ENCODE measurements at places on chromosomes 2 and 18.

DNA sequence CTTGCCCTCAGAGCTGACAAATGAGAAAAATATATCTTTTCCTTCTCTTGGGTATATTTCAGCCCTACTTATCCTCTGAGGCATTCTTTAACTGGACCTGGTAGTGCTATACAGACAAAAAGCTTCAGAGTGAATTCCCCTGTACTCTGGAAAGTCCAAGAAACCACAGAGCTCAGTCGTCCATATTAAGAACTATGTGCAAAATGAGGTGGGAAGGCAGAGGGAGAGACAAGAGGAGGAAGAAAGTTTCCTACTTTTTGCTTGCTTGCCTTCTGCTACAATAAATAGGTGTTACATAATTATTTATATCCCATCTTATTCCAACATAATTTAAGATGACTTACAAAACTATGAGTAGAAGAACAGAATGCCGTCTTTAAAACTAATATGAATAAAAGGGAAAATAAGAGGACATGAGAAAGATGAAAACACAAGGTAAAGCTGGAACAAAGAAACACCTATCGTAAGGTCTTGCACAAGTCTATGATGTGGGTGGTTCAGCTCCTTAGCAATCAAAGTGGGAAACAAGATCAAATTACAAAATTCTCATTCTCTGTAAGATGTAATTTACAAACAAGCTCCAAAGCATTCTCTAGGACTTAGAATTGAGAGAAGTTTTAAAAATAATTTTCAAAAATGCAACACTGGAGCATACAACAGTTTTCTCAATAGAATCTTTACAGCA is 97.9 kb downstream of the BAZ2B start:
- DNase-seq = no peak

DNA sequence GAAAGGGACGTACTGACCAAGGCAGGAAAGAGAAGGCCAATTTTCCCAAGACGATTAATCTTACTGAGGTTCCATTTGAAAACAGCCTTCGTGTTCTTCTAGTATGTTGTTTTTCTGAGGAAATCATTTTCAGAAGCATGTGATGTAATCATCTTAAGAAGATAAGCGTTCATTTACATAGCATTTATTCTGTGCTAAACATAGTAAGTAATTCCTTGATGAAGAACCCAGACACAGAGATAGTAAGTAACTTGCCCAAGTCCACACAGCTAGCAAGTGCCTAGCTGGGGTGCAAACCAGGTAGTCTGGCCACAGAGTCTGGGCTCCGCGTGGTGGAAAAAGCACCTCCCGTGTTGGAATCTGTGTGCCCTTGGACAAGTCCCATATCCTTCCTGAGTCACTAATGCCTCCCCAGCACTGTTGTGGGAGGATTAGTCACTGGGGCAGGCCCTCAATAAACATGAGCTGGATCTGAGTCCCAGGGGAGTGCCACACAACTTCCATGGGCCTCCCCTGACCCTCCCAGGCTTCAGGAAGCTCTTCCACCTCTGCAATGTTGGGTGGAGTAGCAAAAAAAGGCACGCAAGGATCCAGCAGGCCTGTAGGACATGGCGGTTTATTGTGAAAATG is 26.9 kb upstream of the ASAP2 start:
- DNase-seq = no peak

DNA sequence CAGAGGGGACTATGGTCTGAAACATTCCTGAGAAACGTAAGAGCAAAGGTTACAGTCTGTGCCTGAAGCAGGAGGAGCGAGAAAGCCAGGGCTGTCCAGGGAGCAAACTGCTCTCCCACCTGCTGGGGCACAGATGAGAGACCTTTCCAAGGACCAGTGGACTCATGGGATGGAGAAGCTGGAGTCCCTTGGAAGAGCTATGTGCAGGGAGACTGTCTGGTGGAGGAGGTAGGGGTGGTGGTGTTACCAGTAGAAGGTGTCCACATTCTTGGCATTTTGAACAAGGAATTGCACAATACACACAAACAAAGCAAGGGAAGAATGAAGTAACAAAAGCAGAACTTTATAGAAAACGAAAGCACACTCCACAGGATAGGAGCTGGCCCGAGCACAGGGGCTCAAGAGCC is 97.9 kb upstream of the CYRIA start:
- no peak for DNase-seq

DNA sequence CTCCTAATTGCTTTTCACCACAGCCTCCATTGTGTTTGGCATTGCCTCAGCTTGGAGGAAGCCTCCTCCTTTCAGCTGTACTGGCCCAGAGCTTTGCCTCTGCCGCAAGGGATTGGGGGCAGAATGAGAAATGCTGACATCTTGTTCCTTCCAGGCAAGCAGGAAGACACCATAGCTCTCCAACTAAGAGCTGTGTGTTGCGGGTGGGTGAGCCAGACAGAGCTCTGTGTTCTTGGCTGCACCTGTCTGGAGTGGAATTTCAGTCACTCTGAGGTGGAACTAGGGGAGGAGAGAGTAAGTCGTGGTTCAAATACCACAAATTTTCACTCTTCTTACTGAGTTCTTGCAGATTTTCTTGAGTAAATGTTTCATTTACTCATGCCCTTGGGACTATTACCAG is 36.6 kb upstream of the KCNF1 start:
- DNase-seq = no peak

DNA sequence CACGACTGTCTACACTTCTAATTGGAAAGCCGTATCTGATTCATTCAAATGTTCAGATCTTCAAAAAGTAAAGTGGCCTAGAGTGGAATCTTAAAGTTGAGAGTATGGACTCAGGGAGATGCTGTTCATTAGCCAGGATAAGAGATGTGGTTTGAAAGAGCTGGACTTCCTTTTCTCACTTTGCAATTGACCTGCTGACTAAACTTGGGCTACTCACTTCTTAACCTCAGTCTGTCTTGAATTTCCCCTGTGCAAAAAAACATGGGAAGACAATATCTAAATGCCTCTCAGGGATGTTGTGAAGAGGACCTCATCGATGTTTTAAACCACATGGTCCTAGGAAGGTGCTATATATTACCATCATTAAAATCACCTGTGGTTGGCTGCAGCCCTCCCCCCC is 64.1 kb downstream of the BCL2 start:
- peak; percentile 5 for DNase-seq

GRCh38 chr2:222907790-222908441 is 47.1 kb downstream of the ACSL3 start:
- DNase-seq = no peak

- DNase-seq = no peak
These were observed 62.9 kb downstream of the RPL31 start for GRCh38 chr2:101064868-101065549.

DNA sequence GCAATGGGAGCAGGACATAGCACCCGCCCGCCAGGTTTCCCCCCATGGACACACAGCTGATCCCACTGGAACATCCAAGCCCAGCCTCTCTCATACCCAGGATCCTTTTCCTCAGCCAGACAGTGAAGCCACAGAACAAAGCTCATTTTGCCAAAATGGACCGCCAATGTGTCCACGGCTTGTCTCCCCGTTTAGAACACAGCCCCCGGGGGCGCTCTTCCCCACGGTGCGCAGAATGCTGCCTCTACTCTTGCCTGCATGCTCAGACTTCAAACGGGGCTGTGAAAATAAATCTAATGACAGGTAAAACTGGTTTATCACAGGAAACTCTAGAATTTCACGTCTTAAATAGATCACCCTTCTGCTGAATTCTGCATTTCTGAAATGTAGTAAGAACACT is 548.5 kb upstream of the ID2 start:
- no peak for DNase-seq

DNA sequence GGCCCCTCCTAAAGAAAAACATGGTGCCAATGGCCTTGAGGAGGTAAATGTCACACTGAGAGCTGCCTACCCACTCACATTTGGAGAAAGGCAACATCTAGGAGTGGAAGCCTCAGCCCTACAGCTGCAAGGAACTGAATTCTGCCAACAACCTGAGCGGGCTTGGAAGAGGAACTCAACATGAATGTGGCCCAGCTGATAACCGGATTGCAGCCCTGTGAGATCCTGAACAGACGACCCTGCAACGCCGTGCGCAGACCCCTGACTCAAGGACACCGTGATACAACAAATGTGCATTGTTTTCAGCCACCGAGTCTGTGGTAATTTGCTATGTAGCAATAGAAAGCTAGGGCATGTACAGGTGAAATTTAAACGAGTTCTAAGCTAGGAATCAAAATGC is 99.4 kb downstream of the MYOM1 start:
- no peak for DNase-seq

DNA sequence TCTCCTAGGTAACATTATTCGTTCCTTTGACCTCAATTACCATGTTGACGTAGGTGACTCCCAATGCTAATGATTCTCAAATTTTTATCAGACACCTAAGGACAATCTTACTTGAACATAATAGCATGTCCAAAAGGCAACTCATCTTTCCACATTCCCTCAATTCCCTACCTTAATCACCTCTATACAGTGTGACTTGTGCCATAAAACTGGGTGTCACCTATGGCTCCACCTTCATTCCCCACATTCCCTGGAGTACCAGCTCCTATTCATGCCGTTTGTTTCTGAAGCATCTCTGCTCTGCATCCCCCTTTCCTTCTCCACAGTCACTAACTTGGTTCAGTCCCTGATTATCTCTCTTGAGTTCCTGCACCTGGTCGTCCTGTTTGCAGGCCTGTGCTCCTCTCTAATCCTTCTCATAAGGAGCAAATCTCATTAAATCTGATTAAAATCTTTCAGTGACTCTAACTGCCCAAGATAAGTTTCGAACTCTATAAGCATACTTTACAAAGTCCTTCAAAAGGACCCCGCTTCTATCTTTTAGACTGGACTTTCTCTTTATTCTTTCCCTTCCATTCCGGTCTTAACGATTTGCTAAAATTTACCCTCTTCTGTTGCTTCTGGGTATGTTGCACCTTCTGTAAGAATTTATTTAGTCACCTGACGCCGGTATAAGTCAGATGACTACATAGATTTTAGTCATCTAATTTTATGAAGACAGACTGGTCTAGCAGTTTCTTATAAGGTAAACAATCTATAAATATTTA is 128.7 kb downstream of the OSBPL1A start:
- no peak for DNase-seq

DNA sequence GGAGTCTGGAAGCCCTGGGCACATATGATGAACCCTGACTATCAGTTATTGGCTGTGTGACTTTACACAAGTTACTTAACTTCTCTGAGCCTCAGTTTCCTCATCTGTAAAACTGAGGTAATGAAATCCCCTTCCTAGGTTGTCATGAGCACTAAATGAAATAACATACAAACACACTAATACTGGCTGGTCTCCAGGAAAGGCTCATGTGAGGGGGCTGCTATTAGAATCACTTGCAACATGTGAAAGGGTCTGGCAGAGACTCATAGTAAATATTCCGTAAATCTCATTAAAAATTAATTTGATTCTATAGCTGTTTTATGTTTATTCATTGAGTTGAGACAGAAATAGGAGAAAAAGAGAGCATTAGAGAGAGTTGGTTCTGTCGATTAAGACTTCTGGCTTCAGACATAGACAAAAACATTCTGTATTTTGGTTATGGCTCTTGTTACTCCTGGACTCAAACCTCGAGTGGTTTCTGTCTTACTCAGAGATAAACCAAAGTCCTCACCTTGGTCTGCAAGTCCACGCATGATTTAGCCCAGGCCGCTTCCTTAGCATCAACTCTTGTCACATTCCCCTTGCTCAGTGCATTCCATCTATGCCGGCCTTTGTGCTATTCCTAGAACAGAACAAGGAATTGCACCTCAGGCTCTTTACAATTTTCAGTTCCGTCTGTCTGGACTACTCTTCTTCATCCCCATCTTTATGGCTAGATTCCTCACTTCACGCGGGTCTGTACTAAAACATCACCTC is 139.1 kb downstream of the NXPH2 start:
- no peak for DNase-seq

- DNase-seq = no peak
These were observed 52.8 kb downstream of the CLASP1 start for GRCh38 chr2:121596221-121597080.

DNA sequence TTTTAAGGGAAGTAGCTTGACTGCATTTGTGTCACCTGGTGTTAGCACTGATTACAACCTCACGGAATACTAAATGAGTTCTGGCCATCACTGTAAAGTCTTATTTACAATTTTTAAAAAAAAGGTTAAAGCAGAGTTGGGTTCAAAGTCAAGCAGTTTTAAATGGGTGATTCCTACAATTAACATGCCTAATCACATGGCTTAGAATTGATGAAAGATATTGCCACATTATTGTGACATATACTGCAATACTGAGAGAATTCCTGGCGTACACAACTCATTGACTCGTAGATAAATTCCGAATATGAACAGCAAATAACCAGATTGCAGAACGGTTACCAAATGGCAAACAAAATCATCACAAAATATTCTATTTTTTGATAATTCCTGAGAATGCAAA is 34.2 kb downstream of the ROCK2 start:
- DNase-seq = no peak

GRCh38 chr18:78776706-78777285 is 202.8 kb upstream of the SALL3 start:
- DNase-seq = no peak

DNA sequence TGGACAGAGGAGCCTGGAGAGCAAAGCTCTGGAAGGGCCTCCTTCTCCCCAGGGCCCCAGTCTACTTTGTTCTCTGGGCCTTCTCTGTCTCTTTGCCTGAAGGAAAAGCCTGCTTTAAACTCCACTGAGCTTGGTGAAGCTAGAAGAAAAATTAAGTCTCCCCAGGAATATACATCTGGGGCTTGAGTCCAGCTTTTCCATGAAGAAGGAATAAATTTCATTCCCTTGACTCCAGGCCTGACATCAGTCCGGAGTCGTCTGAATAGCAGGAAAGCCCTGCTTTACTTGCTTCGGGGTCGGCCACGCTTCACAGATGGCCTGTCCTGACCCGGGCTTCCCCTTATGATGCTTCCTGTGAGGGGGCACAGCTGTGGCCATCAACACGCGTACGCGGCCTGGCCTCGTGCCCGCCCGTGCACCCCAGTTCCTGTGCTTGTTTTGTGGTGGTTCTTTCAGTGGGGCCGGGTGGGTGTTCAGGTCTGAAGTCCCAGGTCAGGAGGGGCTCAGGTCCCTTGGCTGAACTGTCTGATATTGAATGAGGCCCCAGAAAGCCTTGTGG is 73.6 kb downstream of the ACOXL start:
- no peak for DNase-seq

GRCh38 chr2:159712929-159713420 is 669 bp downstream of the MARCHF7 start:
- DNase-seq = no peak

Measured in DMS79 (cell line).